Stimulated activated CD4-positive, alpha-beta T cell treated with anti-CD3 and anti-CD28 coated beads, Interleukin-2, amount 100 ng/mL, for 4 hours (primary cell): ENCODE measurements at places on chromosomes 16 and 17.

DNA sequence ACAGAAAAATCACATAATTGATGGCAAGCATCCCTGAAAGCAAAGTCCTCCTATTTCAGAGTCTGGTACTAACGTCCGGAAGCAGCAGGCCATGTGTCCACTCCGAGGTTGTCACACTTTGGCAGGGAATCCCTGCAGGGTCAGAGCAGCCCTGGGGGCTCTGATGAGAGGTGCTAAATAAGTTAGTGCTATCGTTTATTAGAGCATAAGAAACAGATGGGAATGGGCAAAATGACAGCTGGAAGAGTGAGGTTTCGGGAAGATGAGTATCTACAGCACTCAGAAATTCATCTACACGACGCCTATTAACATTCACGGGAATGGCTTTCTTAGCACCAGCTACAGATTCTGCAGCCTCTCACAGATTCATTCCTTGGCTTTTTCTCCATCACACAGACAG lies 465.4 kb upstream of the PSMD7 start:
- DNase-seq: no peak

- no peak for DNase-seq
Observed at GRCh38 chr17:8226536-8227237, 16.3 kb upstream of the AURKB start.

DNA sequence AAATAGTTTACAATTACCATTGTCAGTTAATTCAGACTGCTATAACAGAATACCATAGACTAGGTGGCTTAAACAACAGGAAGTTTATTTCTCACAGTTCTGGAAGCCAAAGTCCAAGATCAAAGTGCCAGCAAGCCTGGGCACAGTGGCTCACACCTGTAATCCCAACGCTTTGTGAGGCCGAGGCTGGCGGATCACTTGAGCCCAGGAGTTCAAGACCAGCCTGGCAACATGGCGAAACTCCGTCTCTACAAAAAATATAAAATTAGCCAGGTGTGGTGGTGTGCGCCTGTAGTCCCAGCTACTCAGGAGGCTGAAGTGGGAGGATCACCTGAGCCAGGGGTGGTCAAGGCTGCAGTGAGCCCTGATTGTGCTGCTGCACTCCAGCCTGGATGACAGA lies 71.3 kb upstream of the TBX2 start:
- no peak for DNase-seq

DNA sequence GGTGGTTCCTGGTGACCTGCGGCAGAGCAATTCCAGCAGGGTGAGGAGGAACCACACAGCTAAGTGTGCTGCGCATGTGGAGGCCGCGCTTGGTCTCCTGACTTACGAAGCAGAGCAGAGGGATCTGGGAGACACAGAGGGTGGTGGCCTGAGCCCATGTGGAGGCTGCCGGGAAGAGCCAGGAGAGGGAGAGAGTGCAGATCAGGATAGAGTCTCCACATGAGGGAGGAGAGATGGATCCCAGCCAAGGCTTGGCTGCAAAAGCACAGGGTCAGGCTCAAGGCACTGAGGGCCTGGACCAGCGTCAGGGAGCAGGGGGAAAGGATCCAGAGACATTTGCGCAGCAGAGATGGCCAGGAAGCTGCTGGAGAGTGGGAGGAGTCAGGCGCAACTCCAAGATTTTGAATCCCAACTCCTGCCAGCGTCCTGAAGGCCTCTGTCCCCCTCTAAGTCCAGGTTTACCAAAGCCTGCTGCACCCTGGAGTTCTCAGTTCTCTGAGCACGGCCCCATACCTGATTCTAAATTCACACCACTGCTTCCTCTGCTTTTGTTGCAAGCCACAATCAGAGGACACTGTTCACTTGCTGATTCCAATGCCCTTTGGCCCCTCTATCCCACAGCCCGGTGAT lies 11.3 kb upstream of the MLLT6 start:
- no peak for DNase-seq

GRCh38 chr16:67926181-67926750 lies 5.4 kb downstream of the CTRL start:
- DNase-seq: no peak

DNA sequence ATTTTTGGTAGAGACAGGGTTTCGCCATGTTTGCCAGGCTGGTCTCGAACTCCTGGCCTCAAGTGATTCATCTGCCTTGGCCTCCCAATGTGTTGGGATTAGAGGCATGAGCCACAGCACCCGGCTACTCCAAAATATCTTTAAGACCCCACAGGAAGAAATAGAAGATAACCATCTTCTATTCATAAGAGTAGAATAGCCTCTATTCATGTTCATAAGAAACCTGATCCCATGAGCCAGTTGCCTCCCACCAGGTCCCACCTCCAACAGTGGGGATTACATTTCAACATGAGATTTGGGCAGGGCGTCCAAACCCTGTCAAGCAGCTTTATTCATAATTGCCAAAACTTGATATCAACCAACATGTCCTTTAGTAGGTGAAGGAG lies 13.9 kb upstream of the TMC7 start:
- DNase-seq: no peak

- DNase-seq: no peak
Observed at GRCh38 chr17:31807846-31808245, 51.2 kb downstream of the COPRS start.
